T-helper 2 cell (primary cell): ENCODE measurements at places on chromosomes 16 and 17.

- DNase-seq, result no peak
These were observed 62.6 kb upstream of the RASL10B start for GRCh38 chr17:35668802-35669201.

GRCh38 chr17:82868715-82869131, 28.9 kb upstream of the ZNF750 start:
- DNase-seq, result no peak

DNA sequence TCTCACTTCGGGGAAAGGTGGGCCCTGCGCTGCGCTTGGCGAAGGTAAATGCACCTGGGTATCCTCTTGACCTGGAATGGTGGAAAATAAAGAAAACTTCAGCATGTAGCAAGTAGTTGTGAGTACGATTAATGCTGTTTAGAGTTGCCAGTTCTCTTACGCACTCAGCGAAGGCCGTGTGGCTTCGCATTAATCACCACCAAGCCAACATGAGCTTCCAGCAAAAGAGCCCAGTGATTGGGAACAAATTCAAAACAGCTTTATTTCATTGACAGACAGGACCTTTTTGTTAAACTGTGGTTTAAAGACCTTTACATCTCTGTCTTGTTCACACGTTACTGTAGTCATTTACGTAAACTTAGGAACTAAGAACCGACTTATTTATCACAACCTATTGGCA, 531.4 kb downstream of the MAF start:
- DNase-seq, result no peak

- no peak for DNase-seq
These were observed 512.2 kb downstream of the GRIN2A start for GRCh38 chr16:9670033-9670432.

GRCh38 chr16:16992975-16993765, 477.6 kb downstream of the XYLT1 start:
- no peak for DNase-seq

GRCh38 chr17:65552214-65552613, 9.2 kb downstream of the AXIN2 start:
- DNase-seq, result no peak

GRCh38 chr17:58176200-58176599, 9.4 kb downstream of the OR4D2 start:
- no peak for DNase-seq

- DNase-seq, result no peak
These were observed 6.2 kb downstream of the PRSS53 start for GRCh38 chr16:31082368-31083045.

- no peak for DNase-seq
These were observed 6.7 kb downstream of the CAMTA2 start for GRCh38 chr17:4980644-4981216.

GRCh38 chr17:59260722-59261121, 40.4 kb downstream of the GDPD1 start:
- no peak for DNase-seq
